ENCODE measurements at places on chromosomes 12 and 14.

DNA sequence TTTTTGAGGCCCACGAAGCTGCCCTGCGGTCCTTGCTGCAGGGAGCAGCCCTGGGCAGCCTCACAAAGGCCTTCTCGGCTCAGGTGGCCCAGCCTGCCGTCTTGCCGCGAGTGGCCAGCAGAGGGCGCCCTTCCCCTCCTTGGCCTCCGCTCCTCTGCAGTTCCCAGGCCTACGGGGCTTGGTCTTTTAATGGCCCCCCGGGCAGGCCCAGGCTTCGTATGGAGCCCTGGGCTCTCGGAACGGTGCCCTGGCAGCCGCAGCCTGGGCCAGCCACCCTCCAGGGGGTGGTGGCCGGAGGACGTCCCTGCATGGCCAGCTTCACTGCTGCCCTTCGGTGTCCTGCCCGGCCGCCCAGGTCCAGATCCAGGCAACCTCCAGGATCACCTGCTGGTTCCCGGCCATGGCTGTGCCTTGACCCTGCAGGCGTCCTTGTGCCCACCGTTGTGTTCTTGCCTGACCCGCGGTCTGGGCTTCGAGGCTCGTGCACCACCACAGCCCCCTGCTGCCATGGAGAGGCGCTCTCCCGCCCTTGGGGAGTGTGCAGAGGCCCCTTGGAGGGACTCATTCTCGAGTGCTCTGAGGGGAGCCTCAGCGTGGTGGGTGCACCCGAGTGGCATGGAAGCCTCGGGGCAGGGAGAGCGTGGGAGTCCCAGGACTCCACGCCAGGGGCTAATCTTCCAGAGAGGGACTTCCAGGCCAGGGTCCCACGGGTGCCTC, 9.4 kb downstream of the ASPG start:
- DNase-seq = no peak

DNA sequence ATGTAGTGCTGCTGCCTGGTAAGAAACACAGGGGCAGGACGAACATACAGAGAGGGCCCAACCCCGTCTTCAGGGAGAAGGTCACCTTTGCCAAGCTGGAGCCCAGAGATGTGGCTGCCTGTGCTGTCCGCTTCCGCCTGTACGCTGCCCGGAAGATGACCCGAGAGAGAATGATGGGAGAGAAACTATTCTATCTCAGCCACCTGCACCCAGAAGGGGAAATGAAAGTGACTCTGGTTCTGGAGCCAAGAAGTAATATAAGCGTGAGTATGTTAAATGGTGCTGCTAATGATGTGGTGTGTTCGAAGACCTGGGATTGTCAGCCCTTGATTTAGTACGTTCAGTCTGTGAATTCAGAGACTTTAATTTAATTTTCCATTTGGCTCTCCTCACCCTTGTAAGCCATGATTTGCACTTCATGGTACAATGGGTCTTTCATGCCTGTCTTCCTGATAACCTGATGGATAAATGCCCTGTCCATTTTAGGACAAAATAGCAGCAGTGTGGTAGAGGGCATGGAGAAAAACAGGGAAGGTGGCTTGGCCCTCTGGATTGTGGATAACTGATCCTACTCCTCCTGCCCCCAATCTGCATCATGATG, 318.9 kb downstream of the SNAPC1 start:
- no peak for DNase-seq

DNA sequence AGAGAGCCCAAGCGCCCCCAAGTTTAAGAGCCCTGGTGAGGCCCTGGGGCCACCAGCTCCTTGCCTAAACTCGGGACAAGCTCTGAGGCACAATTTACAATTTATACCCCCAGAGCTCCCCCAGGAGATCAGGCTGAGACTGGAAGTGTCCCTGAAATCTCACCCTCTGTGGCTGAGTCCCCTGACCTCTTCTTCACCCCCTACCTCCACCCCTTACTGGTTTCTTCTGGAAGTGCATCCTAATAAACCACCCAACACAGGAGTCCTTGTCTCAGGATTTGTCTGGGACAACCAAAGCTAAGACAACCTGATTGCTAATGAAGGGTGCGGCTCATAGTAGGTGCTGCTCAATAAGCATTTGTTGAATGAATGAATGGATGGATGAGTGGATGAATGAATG, 206.4 kb downstream of the BCL11B start:
- no peak for DNase-seq

DNA sequence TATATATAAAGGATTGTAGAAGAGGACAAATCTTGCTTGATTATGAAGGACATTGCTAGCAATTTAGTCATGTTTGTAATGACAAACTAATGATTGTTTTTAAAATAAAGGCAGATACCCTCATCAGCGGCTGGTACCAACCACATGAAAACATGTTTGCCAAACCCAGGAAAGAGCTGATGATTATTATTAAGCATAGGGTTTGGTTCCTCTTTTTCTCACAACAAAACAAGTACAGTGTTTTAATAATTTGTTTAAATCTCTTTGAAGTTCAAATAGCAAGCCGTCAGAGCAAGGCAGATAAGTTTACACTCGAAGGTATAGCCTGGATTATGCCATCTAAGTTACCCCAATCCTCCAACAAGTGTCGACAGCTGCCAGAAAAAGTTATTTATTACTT, 5.3 kb upstream of the SINHCAF start:
- no peak for DNase-seq

- DNase-seq = no peak
These were observed 3.8 kb upstream of the C12orf42 start for GRCh38 chr12:103499571-103499970.

DNA sequence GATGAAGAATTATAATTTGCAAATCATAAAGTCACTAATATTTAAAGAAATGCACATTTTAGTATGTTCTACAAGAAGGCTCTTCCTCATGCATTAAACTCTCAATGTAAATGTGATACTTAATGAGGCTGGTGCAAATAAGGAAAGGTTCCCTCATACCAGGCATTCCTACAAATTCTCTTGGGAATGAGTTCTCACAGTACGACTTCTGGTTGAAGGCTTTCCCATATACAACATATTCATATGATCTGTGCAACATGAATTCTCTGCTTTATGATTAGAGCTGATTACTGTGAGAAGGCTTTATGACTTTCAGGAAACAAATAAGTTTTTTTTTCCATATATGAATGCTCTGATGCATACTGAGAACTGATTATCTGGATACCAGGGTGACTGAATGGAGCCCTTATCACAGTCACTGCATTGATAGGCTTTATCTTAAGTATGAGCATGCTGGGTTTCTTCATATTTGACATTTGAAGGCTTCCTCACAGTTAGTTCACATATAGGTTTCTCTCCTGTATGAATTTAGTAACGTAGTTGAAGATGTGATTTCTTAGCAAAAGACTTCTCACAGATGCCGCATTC, 293.9 kb downstream of the RAD51B start:
- no peak for DNase-seq

GRCh38 chr14:99768381-99768780, 24.8 kb upstream of the EML1 start:
- DNase-seq = no peak

GRCh38 chr14:32422440-32422839, 93.3 kb downstream of the AKAP6 start:
- no peak for DNase-seq

DNA sequence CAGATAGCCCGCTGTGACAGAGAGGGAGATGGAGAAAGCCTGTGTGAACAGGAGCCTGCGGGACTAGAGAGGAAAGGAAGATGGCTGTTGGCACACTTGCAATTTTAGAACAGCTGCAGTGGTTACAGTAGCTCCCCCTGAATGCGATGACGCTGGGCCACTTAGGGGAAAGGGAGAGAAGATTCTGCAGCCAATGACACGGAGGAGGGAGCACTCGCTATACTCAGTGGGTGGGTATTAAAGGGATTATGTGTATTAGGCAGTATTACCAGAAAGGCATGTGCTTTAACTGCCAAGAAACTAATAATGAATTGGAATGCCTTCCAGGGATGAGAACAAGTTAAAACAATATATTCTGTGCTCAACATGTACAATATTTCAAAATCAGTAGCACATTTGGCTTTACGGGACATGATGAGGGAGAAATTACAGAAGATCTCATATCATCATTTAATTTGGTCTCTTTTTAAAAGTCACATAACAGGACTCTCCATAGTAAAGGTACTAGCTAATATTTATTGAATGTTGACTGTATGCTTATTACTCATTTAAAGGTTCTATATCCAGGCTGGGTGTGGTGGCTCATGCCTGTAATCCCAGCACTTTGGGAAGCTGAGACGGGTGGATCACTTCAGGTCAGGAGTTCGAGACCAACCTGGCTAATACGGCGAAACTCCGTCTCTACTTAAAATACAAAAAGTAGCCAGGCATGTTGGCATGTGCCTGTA, 35.9 kb upstream of the FOS start:
- DNase-seq = peak; percentile 13

DNA sequence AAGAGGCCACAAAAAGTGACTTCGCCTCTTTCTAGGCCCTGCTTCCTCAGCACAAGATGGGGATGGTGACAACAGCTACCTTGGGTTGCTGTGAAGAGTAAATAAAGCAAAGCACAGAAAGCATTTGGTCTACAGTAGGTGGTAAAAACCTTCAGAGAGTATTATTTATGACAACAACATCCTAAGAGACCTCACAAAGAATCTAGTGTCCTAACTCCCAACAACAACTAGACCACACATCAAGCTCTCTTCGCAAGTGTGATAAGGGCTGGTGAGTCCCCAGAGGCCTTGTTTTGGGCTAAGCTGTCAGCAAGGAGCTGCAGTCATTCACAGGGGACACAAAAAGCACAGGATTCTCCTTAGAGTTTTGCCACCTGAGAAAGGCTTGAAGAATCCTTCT, 84.9 kb downstream of the EFCAB11 start:
- DNase-seq = no peak

- no peak for DNase-seq
These were observed 10.3 kb downstream of the NAB2 start for GRCh38 chr12:57099047-57099714.

GRCh38 chr14:71021347-71022011, 114.2 kb downstream of the PCNX1 start:
- DNase-seq = no peak

GRCh38 chr14:98822917-98823316, 449.1 kb downstream of the BCL11B start:
- DNase-seq = no peak

- DNase-seq = no peak
These were observed 6.7 kb upstream of the CACNA2D4 start for GRCh38 chr12:1924996-1925683.

- DNase-seq = no peak
These were observed 14.0 kb upstream of the TMTC1 start for GRCh38 chr12:29797565-29798355.

DNA sequence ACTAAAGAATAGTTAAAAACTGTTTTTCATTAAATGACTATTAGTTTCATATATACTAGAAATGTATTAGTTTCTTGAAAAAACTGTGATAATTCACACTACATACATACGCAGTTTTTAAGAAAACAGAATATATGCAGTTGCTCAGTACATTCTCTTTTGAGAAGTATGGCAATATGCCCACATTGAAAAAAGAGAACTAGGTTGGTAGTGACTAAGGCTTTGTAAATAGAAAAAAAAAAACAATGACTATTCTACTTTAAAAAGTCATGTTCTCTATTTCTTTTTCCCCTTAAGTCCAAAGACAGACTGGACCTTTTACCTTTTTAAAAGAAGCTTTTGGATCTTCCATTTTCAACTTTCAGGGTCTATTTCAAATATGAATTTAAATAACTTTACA, 25.0 kb downstream of the SNX6 start:
- DNase-seq = no peak

DNA sequence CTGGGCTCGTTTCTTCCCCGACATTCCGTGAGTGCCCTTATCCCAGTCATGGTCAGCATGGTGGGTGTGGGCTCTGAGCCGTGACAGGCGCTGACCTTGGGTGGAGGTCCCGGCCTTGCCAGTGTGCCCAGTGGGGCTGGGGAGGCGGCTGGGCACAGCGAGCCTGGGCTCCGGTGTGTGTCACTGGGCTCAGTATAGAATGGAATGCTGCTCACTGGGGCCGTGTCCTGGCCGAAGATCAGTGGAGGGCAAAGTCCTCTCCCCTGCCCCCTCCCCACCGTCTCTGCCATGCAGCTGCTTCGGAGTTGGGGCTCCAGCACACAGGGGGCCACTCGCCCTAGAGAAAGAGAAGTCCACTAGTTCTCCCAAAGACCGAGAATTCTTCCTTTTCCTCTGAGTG, 164.4 kb downstream of the TSPAN9 start:
- no peak for DNase-seq

DNA sequence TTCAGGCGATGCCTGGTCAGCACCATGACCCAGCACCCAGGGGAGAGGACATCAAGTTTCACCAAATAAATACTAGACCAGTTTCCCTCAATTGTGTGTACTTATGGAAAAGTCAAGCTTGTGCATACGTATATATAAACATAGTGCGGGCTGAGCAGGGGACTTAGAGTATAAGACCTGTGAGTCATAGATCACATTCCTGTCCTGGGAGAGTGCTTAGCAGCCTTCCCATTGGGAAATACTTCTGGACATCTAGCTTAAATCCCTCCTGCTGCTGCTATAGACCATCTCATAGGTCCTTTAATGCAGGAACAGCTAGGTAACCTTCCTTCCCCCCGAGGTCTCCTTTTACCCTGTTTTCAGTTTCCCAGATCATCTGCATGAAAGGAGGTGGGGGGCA, 51.9 kb downstream of the PRMT8 start:
- DNase-seq = no peak

- no peak for DNase-seq
These were observed 216.9 kb upstream of the PELI2 start for GRCh38 chr14:55901291-55901690.

DNA sequence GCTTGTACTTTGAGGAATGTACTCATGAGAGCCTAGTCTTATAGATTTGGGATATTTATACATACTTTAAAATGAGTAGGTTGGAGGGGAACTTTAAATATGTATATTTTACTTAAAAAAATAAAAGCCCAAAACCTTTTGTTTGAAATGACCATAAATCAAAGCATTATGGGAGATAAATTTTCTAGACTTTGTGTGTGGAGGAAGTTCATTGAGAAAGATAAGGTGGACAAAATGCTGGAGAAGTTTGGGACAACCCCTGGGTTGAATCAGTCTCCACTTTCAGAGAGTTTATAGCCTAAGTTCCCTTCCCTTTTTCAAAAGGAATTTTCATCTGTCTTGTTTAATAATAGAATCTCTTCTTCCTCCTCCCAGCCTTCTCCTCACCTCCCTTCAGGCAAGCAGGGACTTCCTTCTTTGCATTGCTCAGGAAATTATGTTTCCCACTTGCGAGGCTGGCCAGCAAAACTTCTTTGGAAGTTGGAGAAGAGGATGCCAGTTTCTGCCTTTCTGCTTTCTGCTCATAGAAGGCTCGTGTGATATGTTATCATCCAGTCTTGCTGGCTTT, 54.2 kb downstream of the CHST11 start:
- DNase-seq = no peak

GRCh38 chr12:3129301-3130056, 52.3 kb downstream of the TSPAN9 start:
- DNase-seq = no peak

GRCh38 chr12:75439048-75439447, 41.5 kb upstream of the GLIPR1 start:
- no peak for DNase-seq

DNA sequence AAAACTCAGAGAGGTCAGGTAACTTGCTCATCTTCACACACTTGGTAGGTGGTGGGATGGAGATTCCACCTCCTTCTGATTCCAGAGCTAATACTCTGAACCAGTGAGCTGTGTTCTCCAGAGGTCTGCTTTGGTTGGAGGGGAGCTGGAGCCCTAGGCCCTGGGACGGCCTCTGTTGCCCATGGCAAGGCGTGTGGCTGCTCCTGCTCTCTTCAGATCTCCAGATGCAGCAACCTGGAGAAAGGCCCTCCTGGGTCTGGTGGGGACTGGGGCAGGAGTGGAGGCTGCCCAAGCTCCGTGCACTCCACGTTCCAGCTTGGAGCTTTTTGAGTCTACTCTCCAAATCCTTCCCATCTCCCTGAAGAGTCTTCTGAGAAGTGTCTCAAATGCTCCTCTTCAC, 10.7 kb downstream of the CCND2 start:
- no peak for DNase-seq

GRCh38 chr12:57233357-57234232, 4.1 kb downstream of the SHMT2 start:
- DNase-seq = no peak

All from NCI-H2227 treated with DMSO at 0.1 percent for 48 hours (cell line).